ENCODE measurements at places on chromosomes 16 and 17.

DNA sequence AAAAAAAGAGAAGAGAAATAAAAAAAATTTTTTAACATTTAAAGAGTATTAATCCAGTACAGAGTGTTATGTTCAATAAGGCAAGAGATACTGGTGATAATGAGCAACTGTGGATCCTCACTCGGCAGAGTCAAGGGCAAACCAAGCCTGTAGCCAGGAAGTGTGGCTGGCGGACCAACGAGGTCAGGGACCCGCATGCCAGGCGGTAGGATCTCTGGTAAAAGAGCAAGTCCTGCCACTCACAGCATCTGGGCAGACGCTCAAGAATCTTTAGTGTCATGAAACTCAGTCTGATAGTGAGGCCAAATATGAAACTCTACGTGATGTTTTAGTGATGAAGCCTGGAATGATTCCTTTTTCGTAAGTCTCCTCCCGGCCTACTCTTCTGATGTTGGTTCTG is 8.3 kb upstream of the GEMIN4 start:
- DNase-seq: no peak

DNA sequence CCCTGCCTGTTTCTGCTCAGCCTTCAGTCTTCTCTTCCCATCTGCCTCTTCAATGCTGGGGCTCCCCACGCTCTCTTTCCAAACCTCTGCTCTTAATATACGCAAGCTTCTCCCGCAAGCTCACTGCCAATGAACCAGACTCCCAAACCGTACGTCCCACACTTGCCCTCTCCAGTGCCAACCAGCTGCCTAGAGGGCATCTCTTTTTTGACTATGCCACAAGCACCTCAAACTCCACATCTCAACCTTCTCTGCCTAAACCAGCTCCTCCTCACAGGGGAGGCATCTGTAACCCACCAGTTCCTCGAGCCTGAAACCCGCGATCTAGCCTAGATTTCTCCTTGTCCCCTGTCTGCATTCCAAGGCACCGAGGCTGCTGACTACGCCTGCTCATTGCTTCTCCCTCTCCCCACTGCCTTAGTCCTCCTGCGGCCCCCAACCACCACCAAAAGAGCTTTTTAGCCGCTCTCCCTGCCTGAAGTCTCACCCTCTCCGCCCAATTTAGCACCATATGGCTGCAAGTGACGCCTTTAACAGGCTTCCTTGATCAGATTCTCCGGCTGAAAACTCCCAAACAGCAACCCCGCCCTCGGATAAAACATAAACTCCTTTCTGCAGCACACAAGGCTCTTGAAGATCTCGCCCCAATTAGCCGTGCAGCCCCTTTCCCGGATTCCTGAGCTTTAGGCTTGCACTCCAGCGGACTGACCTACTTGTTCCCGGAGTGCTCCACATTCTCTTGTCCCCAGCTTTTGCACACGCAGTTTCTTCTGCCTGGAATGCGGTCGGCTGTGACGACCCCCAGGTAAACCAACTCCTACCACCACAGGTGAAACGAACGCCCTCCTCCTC is 1.5 kb downstream of the GGA2 start:
- DNase-seq: no peak

DNA sequence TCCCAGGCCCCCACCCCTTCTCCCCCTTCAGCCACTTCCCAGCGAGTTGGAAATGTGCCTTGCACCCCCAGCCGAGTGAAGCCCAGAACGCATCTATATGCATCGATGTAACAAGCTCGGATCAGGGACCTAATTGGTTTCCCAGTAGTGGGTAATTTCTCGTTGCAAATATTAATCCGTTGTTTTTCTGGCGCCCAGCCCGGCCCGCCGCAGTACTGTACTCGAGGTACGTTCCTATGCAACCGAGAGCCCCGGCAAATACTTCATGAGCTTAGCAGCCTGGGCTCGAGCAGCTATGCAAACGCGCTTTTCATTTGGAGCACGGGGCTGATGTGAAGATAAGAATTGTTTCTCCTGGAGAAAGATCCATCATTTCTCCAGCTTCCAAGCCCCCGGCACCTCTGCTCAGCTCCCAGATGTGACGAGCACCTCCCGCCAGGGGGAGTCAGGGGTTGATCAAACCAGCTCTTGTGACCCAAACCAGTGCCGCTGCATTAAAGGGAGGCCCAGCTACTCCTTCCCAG is 229.8 kb downstream of the KATNIP start:
- peak; percentile 66 for DNase-seq

GRCh38 chr17:38556239-38556638 is 49.5 kb downstream of the SRCIN1 start:
- DNase-seq: no peak

DNA sequence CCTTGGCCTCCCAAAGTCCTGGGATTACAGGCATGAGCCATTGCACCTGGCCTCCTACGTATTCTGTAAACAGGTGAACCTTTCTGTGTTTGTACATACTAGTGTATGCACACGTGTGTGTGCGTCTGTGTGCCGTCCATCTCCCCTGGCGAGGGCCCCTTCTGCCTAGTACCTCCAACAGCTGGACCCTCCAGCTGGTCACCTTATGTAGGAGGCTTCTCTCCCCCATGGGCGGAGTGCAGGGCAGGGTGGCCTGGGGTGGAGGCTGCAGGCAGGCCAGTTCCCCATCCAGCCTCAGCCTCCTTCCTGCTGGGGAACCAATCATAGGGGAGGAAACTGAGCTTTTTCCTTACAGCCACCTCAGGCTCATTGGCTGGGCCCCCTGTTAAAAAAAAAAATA is 24.4 kb upstream of the DOC2B start:
- DNase-seq: no peak
